Activated CD8-positive, alpha-beta T cell treated with anti-CD3 and anti-CD28 coated beads for 36 hours (primary cell): ENCODE measurements at places on chromosomes 16 and 17. TPM values are rescaled to one million over a fixed set of nuclear protein-coding genes. Genes with fewer than 3 reads are reported as not detected.

Gene INCA1
- total RNA-seq: not detected

Gene RAB26
- total RNA-seq: 0.49 TPM

DNA sequence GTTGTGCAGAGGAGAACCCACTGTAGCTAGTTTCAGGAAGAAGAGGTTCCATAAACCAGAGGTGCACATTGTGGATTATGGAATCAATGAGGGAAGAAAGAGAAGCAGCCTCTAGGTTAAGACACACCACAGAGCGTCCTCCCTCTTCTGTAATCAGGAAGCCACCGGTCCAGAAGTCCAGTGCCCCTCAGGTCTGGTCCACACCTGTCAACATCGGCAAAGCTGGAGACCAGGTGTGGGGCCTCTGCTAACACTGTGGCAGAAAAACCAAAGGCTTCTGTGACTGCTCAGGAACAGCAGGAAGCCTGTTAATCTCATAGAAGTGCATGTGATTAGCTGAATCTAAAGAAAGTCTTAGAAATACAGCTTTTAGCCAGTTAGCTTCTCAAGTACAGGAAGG lies 23.3 kb downstream of the LIMD2 start:
- peaks cover 10% of the 10 kb centered on the region for H3K4me1 ChIP-seq
- DNase-seq: no peak
- H3K27me3 ChIP-seq: no peaks in the 10 kb centered on the region
- no peaks in the 10 kb centered on the region for H3K36me3 ChIP-seq

DNA sequence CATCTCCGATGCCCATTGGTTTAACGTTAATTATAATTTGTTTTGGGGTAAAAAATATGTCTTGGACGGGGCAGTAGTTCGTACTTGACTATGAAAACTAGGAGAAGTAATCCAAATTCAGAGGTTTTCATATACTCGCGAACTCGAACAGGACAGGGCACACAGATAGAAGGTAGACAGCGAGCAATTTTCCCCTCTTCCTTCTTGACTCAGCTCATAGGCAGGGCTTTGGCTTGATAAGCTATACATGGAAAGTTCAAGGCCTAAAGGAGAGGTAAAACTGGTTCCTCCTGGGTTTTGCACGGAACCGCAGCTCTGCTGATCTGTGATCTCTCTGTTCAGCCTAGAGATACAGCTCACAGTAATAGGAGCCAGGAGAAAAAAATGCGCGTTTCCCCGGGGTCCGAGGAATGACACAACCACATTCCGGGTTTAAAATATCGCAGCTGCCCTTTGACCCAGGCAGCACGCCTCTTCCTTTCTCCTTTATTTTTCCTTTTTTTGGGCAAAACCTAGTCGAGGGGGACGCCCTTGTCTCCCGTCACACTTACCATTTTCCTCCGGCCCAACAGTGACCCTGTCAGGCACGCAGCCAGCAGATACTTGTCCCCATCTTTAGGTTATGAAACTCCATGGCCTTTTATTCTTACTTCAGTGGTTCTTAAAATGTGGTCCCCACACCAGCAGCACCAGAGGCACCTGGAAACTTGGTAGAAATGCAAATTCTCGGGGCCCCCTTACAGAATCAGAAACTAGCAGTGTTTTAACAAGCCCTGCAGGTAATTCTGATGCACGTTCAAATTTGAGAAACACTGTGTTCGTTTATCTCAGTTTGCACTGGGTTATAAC lies 1.7 kb upstream of the LASP1 start:
- peak overlapping the region; percentile 98 for H3K27ac ChIP-seq
- peaks cover 19% of the 10 kb centered on the region for H3K36me3 ChIP-seq
- peaks cover 1% of the 10 kb centered on the region for H3K27me3 ChIP-seq
- H3K4me1 ChIP-seq: peaks cover 34% of the 10 kb centered on the region

GRCh38 chr16:25034911-25035310 lies 19.7 kb upstream of the ARHGAP17 start:
- H3K36me3 ChIP-seq: peaks cover 1% of the 10 kb centered on the region
- H3K27ac ChIP-seq: no peak overlapping the region
- DNase-seq: no peak
- H3K4me1 ChIP-seq: peaks cover 29% of the 10 kb centered on the region

- no peak overlapping the region for H3K4me3 ChIP-seq
- H3K27ac ChIP-seq: no peak overlapping the region
These were observed 301.1 kb upstream of the FOXF1 start for GRCh38 chr16:86209202-86209601.

DNA sequence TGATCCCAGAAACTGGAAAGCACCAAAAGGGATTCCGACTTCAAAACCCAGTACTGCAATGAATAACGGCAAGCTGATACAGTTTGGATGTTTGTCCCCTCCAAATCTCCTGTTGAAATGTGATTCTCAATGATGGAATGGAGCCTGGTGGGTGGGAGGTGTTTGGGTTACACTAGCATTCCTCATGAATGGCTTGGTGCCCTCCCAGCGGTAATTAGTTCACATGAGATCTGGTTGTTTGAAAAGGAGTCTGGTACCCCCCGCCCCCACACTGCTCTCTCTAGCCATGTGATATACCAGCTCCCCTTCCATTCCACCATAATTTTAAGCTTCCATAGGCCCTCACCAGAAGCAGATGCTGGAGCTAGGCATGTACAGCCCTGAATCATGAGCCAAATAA lies 40.1 kb downstream of the RANBP10 start:
- H3K27me3 ChIP-seq: no peaks in the 10 kb centered on the region
- H3K36me3 ChIP-seq: peaks cover 2% of the 10 kb centered on the region
- H3K4me1 ChIP-seq: peaks cover under 1% of the 10 kb centered on the region
- no peak overlapping the region for H3K4me3 ChIP-seq

GRCh38 chr17:75063626-75064025 lies 16.6 kb downstream of the KCTD2 start:
- H3K4me1 ChIP-seq: peaks cover 32% of the 10 kb centered on the region

GRCh38 chr16:106623-107324 lies 28.7 kb downstream of the MPG start:
- no peak overlapping the region for H3K4me3 ChIP-seq
- peaks cover 3% of the 10 kb centered on the region for H3K4me1 ChIP-seq
- DNase-seq: peak; percentile 68
- H3K36me3 ChIP-seq: peaks cover 9% of the 10 kb centered on the region
- no peak overlapping the region for H3K27ac ChIP-seq
- H3K27me3 ChIP-seq: no peaks in the 10 kb centered on the region

DNA sequence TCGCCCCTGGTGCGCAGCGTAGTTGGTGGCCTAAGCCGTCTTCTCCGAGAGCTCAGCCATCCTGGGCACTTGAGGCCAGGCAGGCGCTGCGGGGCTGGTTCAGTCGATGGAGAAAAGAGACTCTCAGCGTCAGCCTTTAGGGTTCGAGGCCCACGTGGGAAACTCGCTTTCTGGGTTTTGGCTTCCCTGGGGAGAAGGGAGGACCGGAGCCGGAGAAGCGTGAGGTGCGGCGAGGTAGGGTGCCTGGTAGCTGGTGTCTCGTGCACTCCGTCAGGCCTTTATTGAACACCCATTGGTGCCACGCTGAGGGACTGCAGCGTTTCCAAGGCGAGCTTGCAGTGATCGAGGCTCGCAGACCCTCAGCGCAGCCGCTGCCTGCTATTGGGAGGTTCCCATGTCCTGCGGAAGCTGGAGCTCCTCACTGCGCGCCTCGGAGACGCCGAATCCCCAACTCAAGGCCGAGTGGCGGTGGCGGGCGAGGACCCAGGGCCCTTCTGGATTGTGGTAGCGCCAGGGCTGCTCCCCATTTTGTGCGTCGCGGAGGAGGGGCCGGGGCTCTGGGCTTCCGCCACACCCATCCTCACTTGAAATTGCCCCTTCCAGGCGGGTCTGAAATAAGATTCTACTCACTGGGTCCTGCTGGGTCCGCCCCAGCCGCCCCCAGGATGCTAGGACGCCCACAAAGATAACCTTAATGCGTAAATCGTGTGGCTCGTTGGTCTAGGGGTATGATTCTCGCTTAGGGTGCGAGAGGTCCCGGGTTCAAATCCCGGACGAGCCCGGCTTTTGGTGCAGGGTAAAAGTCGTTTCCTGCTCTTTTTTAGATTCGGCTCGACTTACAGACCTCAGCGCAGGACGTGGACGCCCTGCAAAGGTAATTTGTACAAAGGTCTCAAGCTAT lies 1.2 kb downstream of the OR1F1 start:
- peaks cover 69% of the 10 kb centered on the region for H3K27me3 ChIP-seq
- H3K4me3 ChIP-seq: peak overlapping the region; percentile 73
- peak; percentile 77 for DNase-seq
- peak overlapping the region; percentile 79 for H3K27ac ChIP-seq

- peaks cover 44% of the 10 kb centered on the region for H3K4me1 ChIP-seq
- DNase-seq: no peak
- H3K4me3 ChIP-seq: no peak overlapping the region
- H3K27ac ChIP-seq: peak overlapping the region; percentile 56
- peaks cover 3% of the 10 kb centered on the region for H3K36me3 ChIP-seq
- H3K27me3 ChIP-seq: no peaks in the 10 kb centered on the region
These were observed 66.9 kb downstream of the RAI1 start for GRCh38 chr17:17748179-17748578.

DNA sequence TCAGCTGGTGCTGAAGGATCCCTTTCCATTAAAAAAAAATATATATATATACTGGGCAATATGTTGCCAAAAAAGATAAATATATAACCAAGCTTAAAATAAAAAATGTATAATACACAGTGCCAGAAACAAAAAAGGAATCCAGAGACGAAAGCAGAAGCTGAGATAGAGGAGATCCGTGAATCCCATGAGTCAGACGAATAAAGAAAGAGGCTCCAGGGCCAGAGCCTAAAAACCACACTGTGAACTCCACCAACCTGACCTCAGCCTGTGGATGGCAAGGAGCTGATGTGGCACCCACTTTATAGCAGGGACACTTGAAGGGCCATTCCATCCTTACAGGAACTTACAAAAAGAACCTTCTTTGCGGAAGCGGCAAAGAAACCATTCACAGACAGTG lies 34.8 kb downstream of the PITPNM3 start:
- H3K4me3 ChIP-seq: no peak overlapping the region
- no peak for DNase-seq
- H3K27ac ChIP-seq: no peak overlapping the region

Gene PLD6
- 6.1 TPM for total RNA-seq

- H3K4me3 ChIP-seq: no peak overlapping the region
- peaks cover 3% of the 10 kb centered on the region for H3K36me3 ChIP-seq
- DNase-seq: no peak
- no peaks in the 10 kb centered on the region for H3K4me1 ChIP-seq
- H3K27me3 ChIP-seq: no peaks in the 10 kb centered on the region
These were observed 87.5 kb downstream of the SEC14L1 start for GRCh38 chr17:77228241-77228752.

Gene CCL1
- not detected for total RNA-seq

- H3K36me3 ChIP-seq: no peaks in the 10 kb centered on the region
- H3K27me3 ChIP-seq: no peaks in the 10 kb centered on the region
- no peaks in the 10 kb centered on the region for H3K4me1 ChIP-seq
- H3K4me3 ChIP-seq: no peak overlapping the region
- peak; percentile 80 for DNase-seq
- H3K27ac ChIP-seq: no peak overlapping the region
These were observed 44.4 kb upstream of the MED13 start for GRCh38 chr17:62109378-62109902.

Gene TP53TG3B
- total RNA-seq: not detected

GRCh38 chr16:19555938-19556771 lies 652 bp downstream of the VPS35L start:
- H3K4me3 ChIP-seq: peak overlapping the region; percentile 85
- H3K27ac ChIP-seq: peak overlapping the region; percentile 79
- no peaks in the 10 kb centered on the region for H3K27me3 ChIP-seq
- peak; percentile 43 for DNase-seq
- H3K4me1 ChIP-seq: peaks cover 15% of the 10 kb centered on the region

Gene ERN2
- total RNA-seq: not detected

Gene TXNDC11
- total RNA-seq: 21.7 TPM

Gene ZNF778
- 4.3 TPM for total RNA-seq

Gene CPHXL2
- total RNA-seq: not detected

DNA sequence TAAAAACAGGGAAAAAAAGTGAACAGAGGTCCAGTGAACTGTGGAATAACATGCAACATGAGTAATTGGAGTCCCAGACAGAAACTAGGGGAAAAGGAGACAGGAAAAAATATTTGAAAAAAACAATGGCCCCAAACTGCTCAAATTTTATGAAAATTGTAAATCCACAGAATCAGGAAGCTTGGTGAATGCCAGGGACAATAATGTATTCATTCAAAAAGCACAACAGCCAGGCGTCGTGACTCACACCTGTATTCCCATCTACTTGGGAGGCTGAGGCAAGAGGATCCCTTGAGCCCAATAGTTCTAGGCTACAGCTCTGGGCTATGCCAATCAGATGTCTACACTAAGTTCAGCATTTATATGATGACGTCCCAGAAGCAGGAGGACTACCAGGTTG lies 23.7 kb downstream of the NCOR1 start:
- peaks cover 25% of the 10 kb centered on the region for H3K36me3 ChIP-seq
- no peak overlapping the region for H3K4me3 ChIP-seq

- no peaks in the 10 kb centered on the region for H3K36me3 ChIP-seq
- no peak for DNase-seq
- no peaks in the 10 kb centered on the region for H3K4me1 ChIP-seq
These were observed 97.7 kb downstream of the GSG1L start for GRCh38 chr16:27965801-27966200.

- peaks cover 43% of the 10 kb centered on the region for H3K36me3 ChIP-seq
- DNase-seq: no peak
These were observed 10.0 kb downstream of the SPATA32 start for GRCh38 chr17:45251931-45252330.

DNA sequence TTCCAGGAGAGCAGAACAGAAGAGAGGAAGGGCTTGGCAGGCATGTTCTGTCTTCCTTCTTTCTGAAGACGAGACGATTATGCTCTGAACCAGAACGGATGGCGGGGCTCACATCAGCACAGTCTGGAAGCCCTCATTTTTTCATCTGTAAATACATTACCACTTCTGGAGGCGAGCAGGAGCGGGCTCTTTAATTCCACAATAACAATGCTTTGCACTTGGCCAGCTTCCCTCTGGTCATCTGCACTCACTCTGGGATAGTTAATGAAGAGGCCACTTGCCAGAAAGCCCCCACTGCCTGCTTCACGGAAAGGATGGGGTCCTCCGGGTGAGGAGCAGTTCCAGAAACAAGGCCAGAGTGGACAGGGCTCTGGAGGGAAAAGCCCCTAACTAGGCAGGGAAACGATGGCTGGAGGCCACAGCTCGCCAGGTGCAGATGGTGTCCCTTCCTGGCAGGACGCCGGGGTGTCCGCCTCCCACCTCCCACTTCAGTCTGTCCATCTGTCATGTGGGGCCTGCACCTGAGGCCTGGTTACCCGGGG lies 13.1 kb upstream of the BCAR1 start:
- peaks cover 7% of the 10 kb centered on the region for H3K4me1 ChIP-seq
- DNase-seq: no peak
- peak overlapping the region; percentile 47 for H3K4me3 ChIP-seq
- H3K27me3 ChIP-seq: peaks cover 41% of the 10 kb centered on the region

DNA sequence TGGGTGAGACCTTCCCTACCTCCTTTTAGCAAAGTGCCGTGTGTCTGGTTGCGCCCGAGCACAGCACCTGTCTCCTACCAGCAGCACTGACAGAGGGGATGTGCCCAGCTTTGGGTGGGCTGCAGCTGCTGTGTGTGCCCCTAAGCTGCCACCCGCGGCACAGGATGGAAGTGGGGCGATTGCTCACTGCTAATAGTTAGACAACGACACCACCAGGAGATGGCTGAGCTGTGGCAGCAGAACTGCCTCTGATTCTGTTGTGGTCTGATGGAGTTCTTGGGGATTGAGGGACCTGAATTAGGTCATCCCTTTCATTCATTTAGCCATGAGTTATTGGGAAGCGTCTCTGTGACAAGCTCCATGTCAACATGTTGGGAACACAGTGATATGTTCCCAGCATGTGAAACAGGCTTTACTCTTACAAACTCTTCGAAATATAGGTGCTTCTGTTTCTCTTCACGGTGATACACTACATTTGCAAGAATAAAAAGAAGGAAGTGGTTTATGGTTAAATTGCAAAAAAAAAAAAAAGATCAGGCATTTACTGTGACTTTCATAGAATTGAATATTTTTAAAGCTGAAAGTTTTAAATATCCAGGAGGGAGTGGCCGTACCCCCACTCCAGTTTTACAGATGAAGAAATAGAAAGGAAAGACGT lies 184.4 kb downstream of the MAF start:
- no peaks in the 10 kb centered on the region for H3K36me3 ChIP-seq
- H3K4me1 ChIP-seq: peaks cover 20% of the 10 kb centered on the region
- no peak overlapping the region for H3K4me3 ChIP-seq
- peak; percentile 12 for DNase-seq
- peak overlapping the region; percentile 26 for H3K27ac ChIP-seq
